ENCODE measurements at places on chromosomes 2 and 18. TPM values are rescaled to one million over a fixed set of nuclear protein-coding genes. Genes with fewer than 3 reads are reported as not detected.

Gene RTP5
- not detected for total RNA-seq

Gene VSNL1
- not detected for total RNA-seq

GRCh38 chr2:23668756-23669304 is 258.1 kb downstream of the ATAD2B start:
- no peak for DNase-seq

DNA sequence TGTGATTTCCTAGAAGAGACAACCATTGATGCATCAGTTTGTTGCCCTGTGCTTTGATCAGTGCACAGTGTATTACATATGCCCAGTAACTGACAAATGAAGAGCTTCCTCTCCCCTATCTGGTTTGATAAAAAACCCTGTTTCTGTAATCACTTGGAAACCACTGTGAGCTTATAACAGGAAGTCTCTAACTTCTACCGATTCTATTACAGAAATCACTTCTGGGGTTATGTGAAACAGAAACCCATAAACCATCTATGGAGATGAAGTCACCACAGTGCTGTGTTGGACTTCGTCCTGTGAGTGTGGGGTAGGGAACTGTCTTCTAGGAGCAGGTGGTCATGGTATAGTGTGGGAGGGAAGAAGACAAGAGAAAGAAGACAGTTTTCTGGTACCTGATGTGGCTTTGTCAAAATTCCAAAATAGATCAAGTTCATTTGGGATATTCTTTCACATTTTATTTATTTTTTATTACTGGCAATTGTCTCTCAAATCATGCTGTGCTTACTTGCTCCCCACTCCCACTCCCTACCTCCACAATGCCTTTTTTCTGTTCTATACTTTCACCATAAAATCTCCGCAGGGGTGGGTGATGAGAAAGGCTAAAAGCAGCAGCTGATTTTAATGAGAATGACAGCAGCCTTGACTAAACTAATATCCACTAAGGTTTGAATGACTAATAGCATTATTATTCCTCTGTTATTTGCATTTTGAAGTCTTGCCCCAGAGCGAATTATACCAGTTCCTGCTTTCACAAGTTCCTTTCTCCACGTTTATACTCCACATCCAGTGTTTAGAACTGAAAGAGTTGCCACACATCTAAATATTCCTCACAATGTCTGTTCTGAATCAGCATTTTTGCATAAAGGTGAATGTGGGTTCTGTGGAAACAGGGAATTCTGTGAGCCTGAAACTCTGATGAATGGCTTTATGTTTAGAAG is 41.7 kb upstream of the RND3 start:
- DNase-seq: no peak

Gene LAMA3
- 0.63 TPM for total RNA-seq

DNA sequence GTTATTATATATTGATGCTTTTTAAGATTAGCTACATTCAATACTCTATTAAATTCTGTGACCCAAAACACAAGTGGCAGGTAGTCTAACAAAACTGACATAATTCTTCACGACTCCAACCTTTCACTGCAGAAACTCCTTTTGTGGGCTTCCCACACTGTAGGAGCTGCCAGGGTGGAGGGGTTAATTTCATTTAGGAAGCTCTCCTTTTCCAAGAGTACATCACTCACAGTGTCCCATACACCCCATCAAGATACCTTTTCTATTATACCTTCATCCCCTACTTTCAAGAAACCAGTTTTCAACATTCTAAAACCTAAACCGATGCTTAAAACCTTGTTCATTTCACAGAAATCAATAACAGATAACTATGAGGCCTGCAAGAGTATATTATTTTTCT is 825 bp downstream of the THUMPD2 start:
- DNase-seq: no peak

Gene EFEMP1
- total RNA-seq: not detected

Gene SMYD1
- total RNA-seq: not detected

- no peak for DNase-seq
Observed at GRCh38 chr2:151972241-151973012, 126.4 kb downstream of the CACNB4 start.

Measured in activated CD8-positive, alpha-beta T cell treated with anti-CD3 and anti-CD28 coated beads, Interleukin-2, amount 10 ng/mL, durations not matched to agents 7 days and 5 days (primary cell).